Tibial nerve (tissue), 4 donors: ENCODE measurements at places on chromosomes 7 and 10. TPM values are rescaled to one million over a fixed set of nuclear protein-coding genes. Genes with fewer than 3 reads are reported as not detected.

GRCh38 chr10:33174674-33175434 lies 159.6 kb downstream of the NRP1 start:
- DNase-seq = no peak

- DNase-seq = no peak
Observed at GRCh38 chr7:46515844-46516590, 594.9 kb upstream of the IGFBP3 start.

GRCh38 chr10:61844116-61844822 lies 57.2 kb upstream of the ARID5B start:
- DNase-seq = no peak

- DNase-seq = no peak
Observed at GRCh38 chr7:26664735-26665416, 199.5 kb downstream of the SKAP2 start.

- DNase-seq = no peak
Observed at GRCh38 chr7:37784015-37784414, 64.4 kb upstream of the NME8 start.

GRCh38 chr10:76540786-76541185 lies 1096.8 kb downstream of the KCNMA1 start:
- no peak for DNase-seq

DNA sequence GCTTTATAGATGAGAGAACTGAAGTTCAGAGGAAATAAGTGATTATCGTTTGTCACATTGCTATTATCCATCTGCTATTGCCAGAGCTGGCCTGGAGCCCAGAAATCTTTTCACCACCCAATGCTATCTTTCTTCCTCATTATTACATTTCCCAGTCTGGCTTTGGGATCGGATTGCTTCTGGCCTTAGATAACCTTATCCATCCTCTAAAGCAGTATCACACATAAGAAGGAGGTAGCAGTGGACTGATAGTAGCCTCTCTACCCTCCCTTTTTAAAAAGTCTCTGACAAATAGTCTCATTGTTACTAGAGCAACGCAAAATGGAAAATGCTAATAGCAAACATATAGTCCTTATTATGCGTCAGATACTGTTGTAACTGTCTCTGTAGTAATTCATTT lies 1.3 kb upstream of the CLDN12 start:
- no peak for DNase-seq

GRCh38 chr7:92815412-92815811 lies 21.0 kb downstream of the CDK6 start:
- no peak for DNase-seq

DNA sequence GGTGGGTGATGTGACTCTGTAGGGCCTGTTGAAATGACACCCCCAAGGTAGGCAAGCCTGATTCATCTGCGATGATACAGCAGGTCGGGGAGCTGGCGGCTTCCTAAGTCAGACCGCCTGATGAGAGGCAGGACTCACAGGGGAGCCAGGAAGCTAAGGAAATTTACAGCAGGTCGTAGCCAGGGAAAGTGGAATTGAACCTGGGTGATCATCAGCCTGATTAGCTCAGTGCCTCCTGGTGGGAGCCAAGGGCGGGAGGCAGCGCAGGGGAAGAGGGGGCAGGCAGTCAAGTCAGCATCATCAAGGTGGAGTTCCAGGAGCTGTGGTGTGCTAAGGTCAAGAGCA lies 18.5 kb upstream of the TRIM56 start:
- DNase-seq = no peak

GRCh38 chr7:139271718-139272628 lies 40.9 kb downstream of the UBN2 start:
- no peak for DNase-seq

DNA sequence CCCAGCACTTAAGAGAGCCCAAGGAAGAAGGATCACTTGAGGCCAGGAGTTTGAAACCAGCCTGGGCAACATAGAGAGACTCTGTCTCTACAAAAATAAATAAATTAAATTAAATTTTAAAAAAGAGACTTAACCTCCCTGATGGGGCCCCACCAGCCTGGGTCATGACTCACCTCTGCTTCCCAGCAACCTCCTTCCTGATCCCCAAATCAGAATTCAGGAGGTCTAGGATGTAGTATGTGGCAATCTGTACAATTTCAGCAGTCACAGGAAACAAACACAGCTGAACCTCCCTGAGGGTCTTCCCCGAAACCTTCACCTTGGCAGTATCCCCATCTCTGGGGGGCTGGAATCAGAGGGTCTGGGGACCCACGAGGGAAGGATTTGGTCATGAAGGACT lies 9.7 kb upstream of the PPP1R35 start:
- DNase-seq = no peak

- no peak for DNase-seq
Observed at GRCh38 chr10:100912013-100912604, 654 bp upstream of the SLF2 start.

DNA sequence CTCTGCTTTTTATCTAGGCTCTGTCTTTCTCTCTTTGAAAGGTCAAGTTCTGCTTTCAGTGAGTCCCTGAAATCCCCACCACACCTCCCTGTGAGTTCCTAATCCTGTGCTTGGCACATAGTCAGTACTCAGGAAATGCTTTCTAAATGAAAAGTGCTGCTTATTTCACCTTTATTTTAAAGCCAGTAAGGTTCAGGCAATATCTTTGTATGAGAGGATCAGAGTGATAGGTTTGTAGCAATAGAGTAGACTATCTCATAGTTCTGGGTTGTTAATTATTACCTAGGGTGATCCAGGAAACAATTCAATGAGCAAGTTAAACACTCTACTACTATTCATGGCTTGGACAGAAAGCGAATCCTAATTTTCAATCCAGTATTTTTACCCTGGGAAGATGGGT lies 7.4 kb upstream of the LAMB1 start:
- DNase-seq = no peak

- no peak for DNase-seq
Observed at GRCh38 chr7:50314836-50315592, 10.5 kb downstream of the IKZF1 start.

DNA sequence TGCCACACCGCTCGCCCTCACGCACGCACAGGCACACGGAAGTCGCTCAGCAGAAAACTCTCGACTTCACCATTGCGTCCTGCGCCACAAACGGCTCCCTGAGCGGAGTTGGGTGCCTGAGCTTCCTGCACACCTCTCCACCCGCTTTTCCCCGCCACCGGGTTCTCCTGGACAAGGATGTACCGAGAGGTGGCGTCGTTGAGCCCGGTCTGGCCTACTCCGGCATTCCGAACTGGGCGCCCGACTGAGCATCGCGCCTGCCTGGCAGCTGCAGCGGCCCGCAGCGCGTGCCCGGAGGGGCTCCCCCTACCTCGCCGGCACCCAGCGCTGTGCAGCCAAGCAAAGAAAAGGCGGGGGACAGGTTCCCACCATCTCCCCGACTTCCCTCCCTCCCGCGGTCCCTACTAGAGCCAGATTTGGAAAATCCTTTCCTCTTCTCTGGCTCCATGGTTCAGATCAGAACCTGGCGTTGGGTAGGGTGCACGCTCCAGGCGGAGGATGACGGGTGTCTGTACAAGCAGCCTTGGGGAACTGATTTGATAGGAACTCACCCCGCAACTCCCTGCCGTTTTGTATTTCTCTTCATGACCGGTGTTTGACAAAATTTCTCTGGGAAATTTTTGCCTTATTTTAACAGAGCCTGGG lies 1.7 kb downstream of the SORCS3 start:
- DNase-seq = peak; percentile 9

DNA sequence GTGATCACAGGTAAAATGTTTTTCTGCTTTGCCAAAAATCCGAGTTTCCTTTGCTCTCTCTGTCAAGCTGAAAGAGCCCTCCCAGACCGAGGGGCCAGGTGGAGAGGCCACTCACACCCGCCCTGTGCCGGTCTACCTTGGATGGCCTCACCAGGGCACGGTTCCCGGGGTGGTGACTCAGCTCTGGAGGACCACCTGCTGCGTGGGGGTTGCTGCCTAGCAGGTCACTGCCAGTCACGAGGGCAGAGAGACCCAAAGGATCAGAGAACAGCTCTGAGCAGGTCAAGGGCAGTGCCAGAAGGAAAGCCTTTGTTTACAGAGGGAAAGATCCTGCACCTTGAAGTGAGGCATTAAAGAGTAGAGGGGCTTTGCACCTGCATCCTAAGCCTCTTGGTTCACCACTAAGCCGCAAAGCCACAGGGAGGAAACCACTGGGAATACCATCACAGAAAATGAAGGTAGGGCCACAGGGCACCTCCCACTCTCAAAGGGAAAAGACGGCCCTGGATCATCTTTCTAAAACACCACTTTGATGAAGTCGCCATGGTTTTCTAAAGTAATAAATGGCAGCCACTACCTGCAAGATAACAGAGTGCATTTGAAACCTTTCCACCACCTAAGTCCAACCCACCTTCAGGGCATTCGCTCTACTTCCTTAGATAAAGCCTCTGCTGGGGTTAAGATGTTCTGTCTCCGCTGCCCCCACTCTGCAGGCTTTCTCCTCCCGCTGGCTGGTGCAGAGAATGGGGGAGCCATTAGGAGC lies 160.3 kb upstream of the KLF14 start:
- peak; percentile 66 for DNase-seq

DNA sequence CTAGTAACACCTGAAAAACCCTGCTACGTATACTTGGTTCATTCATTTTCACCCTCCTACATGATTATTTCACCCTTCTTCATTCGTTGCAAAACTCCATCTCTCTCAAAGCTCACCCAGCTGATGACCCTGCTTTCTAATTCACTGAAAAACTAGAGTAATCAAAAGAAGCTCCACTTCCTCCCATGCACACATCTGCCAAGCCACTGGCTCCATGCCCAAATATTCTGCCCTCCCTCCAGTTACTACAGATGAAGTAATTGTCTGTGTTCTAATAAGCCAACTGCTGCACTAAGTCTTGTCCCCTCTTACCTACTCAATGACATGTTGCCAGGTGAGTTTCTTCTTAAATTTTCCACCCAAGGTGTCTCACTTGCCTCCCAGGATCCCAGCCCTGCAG lies 96.9 kb upstream of the CCDC71L start:
- peak; percentile 21 for DNase-seq

DNA sequence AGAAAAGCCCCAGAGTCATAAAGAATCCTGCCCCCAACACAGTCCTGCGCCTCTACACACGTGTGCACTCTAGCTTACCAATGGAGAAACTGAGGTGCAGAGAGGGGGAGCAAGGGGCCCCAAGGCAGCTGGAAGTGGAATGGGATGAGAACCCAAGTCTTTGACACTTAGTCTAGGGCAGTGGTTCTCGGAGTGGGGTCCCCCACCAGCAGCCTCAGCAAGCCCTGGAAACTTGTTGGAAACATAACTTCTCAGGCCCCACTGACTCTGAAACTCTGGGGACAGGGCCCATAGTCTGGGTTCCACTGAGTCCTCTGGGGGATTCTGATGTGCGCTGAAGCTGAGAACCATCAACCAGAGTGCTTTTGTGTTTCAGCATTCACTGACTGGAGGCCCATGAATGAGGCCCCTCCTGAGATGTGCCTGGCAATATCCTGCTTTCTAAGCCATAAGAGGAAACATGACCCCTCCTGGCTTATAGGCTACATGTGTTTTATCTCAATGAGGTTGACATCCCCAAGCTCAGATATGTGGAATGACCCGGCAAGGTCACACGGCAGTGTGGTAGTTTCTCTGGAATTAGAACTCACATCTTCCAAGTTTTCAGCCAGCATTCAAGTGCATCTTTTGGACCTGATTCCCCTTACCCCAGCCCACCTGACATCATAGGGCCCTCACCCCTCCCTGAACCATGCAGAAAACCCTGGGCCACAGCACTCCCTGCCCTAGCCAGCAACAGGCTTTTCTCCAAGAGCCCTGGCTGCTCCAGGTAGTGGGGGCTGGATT lies 147.3 kb upstream of the PCBD1 start:
- no peak for DNase-seq

DNA sequence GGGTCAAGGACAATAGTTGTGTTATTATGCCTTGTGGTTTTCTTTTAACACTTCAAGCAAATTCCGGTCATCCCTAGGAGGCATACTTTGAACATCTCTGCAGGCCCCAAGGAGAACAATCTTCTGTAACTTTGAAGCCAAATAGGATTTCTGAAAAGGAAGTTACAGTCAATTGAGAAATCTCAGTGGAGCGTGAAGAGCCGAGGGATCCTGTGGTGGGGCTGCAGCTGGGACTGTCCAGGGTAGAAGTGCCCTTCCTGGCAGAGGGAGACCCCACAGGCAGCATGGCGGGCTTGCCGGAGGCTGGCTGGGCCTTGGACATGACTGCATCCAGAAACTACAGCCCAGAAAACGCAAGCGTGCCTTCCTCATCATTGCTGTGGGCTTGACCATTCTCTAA lies 179.7 kb downstream of the PTPN20 start:
- DNase-seq = no peak

DNA sequence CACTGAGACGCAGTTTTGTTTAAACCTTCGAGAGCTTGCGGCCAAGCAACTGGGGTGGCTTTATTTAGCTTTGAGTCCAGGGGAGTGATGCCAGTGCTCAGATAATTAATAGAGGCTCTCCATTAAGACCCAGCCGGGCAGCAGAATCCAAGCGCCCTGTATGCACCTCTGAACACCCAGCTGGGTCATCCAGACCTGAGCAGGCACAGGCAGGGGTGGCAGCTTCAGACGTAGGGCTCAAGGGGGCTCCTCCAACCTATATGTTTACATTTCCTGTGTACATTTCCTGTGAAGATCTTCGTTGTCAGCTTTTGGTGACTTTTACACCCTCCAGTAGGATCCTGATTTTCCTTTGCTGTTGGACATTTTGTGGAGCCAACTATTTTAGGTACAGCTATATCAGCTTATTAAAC lies 719.5 kb downstream of the LRMDA start:
- DNase-seq = no peak

DNA sequence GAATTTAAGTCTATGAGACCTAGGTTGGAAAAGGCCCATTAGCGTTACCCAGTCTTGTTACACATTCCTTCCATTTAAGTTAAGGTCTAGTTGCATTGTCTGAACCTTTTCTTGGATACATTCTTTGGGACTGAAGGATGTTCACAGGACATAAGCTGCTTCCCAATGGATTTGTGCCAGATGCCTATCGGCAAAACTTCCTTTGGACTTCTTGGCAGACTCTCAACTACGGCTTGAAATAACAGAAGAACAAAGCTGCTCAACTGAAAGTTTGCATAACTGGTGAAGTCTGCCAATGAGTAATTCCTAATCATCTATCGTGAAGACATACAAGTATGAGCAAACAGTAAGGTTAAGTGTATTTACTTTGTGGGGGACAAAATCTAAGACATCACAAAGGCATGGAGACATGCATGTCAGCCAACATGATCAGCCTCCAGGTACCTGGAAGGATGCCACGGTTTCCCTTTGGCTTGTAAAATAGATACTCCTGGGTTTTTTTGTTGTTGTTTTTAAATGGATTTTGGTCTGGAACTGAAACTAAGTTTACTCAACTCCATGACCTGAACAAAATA lies 35.4 kb downstream of the MALSU1 start:
- DNase-seq = no peak

DNA sequence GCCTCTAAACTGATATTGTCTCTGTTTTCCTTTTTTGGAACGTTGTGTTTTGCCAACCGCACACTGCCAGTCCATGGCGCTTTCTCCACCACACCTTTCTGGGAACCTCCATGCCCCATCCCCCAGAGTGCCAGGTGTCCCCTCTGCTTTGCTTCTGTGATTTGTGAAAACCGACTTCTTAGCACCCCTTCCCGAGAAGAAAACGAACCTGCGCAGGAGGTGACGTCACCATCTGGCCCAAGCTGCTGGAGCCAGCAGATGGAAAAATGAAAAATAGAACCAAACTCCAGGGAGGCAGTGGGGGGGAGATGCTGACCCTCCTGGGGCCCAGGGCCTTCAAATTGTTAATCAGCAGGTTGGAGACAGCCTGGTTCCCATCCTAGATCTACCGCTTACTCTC lies 103.8 kb downstream of the HTR5A start:
- DNase-seq = no peak

- no peak for DNase-seq
Observed at GRCh38 chr7:23341846-23342598, 42.9 kb downstream of the MALSU1 start.

Gene ITGA8
- 1.5 TPM for total RNA-seq

Gene FKBP6
- total RNA-seq = not detected

Gene SLC13A1
- not detected for total RNA-seq

Gene KCP
- 0.90 TPM for total RNA-seq

Gene ENTPD1
- 26.3 TPM for total RNA-seq

Gene WEE2
- not detected for total RNA-seq
